ENCODE measurements at places on chromosomes 13 and 19. TPM values are rescaled to one million over a fixed set of nuclear protein-coding genes. Genes with fewer than 3 reads are reported as not detected.
A peak's percentile ranks its signal among the peaks of the same experiment; 100 is the strongest.

GRCh38 chr13:65917731-65918130, 1312.4 kb downstream of the PCDH9 start:
- no peak for DNase-seq

- no peak for DNase-seq
Observed at GRCh38 chr13:56700324-56700723, 440.4 kb upstream of the PRR20A start.

DNA sequence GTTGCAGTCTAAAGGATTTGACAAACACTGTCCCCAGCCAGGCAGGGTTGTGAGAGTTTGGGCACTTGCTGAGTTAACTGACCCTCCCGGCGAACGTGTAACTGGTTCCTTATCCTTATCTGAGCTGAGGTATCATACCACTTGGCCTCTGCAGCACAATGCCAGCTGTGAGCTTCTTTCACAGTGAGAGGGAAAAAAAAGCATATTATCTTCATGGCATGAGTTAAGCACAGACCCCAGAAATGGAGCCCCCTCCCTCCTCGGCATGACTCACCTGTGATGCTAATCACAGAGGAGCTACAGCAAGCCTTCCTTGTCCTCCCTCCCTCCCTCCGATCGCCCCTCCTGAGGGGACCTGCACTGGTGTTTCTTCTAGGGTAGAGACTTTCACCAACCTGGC, 60.5 kb downstream of the EFNB2 start:
- no peak for DNase-seq

The ZSCAN4 gene
- total RNA-seq, result not detected

DNA sequence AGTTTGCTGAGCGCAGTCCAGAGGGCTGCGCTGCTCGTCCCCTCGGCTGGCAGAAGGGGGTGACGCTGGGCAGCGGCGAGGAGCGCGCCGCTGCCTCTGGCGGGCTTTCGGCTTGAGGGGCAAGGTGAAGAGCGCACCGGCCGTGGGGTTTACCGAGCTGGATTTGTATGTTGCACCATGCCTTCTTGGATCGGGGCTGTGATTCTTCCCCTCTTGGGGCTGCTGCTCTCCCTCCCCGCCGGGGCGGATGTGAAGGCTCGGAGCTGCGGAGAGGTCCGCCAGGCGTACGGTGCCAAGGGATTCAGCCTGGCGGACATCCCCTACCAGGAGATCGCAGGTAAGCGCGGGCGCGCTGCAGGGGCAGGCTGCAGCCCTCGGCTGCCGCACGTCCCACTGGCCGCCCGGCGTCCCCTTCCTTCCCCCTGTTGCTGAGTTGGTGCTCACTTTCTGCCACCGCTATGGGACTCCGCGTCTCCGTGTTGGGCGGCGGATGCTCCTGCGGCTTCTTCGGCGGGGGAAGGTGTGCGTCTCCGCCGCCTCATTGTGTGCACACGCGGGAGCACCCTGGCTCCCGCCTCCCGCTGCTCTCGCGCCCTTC, 772 bp downstream of the GPC6 start:
- peak; percentile 74 for DNase-seq

The TEAD2 gene
- total RNA-seq, result 33.7 TPM

The SIN3B gene
- total RNA-seq, result 18.8 TPM

The ZNF681 gene
- 0.13 TPM for total RNA-seq

DNA sequence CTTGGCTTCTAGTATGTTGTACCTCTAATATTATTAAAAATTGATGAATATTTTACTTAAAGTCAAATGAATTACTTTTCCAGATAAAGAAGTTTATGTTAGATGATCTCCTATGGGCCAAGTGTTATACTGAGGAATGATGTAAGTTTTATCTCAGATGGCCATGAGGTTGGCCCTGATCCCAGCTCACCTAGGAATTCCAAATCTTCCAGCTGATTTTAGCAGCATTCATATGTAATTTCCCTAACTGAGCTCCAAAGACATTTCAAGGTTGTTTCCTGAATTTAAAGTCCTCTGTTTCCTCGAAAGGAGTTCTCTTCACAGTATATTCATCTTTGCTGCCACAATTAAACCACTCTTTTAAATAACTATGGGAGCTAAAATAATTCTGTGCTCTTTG, 1670.4 kb upstream of the SPRY2 start:
- DNase-seq, result no peak

DNA sequence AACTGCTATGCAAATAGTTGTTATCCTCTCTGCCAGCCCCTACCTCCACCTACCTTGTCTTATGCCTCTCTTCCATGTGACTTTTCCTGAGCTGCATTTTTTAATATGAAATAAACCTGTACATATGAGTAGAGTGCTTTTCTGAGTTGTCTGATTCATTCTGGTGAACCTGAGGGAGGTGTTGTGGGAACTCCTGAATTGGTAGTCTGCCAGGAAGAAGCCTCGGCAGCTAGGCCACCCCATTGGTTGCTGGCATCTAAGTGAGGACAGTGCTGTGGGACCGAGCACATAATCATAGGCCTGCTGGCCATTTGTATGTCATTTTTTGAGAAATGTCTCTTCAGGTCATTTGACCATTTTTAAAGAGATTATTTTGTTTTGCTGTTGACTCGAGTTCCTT, 1146.8 kb downstream of the UQCRFS1 start:
- DNase-seq, result no peak

DNA sequence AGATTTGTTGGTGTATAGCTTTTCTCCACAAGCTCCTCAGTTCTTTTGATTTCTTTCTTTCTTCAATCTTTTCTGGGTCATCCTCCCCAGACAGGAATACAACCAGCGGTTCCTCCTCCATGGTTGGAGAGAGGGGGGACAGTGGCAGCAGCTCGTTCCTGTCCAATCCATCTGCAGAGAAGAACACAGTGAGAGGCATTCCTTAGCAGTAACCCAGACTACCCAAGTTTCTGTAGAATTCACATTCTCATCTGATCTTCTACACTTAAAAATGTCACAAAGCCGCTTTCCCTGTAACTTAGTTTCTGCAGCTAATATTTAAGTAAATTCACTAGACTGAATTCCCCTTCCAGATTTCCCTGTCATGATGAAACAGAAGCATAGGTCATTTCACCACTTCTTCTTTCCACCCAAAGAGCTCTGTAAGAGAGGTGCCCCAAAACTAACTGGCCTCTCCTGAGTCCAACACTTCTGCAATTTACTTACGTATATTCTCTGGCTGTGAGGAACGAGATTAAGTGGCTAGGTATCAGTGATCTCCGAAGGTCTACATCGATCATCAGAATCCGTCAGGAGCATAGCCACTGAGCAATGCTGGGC, 171.9 kb downstream of the TBC1D4 start:
- DNase-seq, result no peak

DNA sequence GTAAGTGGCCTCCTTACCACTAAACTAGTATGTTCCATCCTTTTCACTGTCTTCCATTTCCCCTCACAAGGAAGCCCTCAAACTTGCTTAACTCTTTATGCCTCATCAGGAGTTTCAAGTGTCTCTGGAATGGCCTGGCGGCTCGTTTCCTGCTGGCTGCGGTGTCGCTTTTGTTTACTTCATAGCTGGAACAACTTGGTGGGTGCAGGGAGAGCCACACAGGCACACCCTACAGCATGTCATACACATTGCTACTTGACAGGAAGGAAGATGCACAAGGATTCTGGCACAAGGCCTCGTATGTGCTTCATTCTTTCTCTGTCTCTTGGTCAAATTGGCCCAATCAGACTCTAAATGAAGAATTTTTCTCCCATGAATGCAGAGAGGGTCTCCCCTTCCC, 488.3 kb downstream of the FOXO1 start:
- no peak for DNase-seq

The DDA1 gene
- total RNA-seq, result 107 TPM

DNA sequence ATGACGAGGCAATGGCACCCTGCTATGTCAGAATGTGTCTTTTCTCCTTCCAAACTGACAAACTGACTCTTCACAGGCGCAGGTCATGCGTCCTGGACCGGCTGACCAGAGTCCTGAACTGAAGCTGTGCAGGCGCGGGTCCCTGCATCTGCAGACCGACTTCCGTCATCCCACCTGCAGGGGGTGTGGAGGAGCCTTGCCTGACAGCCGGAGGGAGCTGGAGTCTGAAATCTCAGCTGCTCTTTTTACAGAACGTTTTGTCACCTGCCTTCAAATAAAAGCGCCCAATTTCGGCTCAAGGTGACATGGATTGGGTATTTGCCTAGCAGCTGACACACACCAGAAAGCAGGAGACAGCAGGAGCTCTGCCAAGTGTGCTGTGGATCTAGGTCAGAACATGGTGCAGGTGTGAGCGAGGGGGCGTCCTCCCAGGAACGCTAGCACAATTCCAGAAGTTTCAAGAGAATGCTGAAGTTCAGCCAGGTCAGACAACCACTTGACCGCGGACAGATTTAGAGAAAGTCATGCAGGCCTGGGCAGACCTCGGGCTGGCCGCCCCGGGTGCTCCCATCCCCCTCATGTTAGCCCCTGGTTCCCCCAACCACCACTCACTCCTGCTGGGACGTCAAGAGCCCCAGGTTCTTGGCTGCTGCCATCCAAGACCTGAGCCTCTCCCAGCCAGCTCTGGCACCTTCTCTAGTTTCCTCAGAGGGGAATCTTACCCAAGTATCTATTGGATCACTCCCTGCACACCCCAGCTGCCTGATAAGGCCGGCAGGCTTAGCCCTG, 32.8 kb downstream of the ELL start:
- DNase-seq, result no peak

DNA sequence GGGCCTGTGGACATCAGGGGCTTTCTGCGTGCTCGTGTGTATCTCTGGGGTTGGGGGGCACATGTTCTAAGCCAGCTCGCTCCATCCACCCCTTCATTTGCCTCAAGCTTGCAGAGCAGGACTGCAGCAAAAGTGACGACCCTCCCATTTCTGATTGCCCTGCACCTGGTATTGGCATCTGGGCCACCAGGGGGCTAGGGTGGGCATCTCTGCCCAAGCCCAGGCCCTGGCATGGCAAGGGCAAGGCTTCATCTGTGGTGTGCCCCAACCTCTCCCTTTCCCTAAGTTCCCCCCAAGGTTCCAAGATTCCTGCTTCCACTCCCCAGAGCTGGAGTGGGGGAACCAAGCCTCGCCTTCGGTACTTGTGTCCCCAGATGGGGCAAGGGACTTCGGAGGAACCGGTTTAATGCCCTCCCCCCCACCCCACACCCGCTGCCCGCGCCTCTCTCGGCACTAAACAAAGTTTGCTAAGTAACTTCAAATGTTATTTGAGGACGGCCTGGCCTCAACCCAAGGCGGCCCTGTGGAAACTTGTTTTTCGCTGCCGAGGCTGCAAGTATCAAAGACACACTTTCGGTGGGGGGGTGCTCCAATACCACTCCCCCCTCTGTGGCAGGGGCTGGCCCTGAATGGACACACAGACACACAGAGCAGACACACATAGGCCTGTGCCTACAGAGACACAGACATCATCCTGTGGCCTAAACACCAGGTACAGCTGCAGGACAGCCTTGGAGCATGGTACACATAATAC, 12.2 kb downstream of the NFIX start:
- DNase-seq, result no peak

- no peak for DNase-seq
Observed at GRCh38 chr13:93945621-93946020, 533.9 kb downstream of the DCT start.

GRCh38 chr19:41328842-41329225, 18.9 kb downstream of the CCDC97 start:
- no peak for DNase-seq

GRCh38 chr13:113805431-113806103, 46.5 kb downstream of the TMEM255B start:
- no peak for DNase-seq

DNA sequence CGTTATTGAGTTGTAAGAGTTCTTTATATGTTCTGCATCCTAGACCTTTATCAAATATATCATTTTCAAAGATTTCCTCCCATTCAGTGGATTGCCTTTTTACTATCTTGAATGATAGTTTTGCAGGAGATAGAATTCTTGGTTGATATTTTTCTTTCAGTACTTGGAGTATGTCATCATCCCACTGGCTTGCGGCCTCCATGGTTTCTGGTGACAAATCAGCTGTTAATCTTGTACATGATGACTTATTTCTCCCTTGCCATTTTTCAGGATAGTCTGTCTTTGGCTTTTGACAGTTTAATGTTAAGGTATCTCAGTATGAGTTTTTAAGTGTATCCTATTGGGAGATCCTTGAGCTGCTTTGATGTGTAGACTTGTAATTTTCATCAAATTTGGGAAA, 8.5 kb downstream of the ZNF557 start:
- no peak for DNase-seq

The STOML3 gene
- not detected for total RNA-seq

- no peak for DNase-seq
Observed at GRCh38 chr13:74895042-74895796, 586.8 kb downstream of the TBC1D4 start.

The ICAM5 gene
- 0.79 TPM for total RNA-seq

DNA sequence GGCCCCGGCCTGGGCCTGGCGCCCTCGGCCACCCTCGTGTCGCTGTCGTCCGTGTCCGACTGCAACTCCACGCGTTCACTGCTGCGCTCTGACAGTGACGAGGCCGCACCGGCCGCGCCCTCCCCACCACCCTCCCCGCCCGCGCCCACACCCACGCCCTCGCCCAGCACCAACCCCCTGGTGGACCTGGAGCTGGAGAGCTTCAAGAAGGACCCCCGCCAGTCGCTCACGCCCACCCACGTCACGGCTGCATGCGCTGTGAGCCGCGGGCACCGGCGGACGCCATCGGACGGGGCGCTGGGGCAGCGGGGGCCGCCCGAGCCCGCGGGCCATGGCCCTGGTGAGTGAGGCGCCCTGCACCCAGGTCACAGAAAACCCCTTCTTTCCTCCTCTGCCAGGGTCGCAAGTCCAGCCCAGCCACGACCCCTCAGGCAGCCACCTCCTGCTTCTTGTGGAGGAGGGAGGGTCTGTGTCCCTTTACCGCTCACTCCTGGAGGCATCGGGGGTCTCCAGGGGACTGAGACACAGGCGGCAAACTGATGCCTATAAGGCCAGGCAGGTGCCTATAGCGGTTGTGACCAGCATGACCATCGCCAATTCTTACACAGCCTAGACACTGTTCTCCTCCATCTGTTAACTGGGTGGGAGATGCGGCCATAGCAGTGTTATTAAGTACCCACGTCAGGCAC, 4.2 kb downstream of the TTC9B start:
- DNase-seq, result no peak

DNA sequence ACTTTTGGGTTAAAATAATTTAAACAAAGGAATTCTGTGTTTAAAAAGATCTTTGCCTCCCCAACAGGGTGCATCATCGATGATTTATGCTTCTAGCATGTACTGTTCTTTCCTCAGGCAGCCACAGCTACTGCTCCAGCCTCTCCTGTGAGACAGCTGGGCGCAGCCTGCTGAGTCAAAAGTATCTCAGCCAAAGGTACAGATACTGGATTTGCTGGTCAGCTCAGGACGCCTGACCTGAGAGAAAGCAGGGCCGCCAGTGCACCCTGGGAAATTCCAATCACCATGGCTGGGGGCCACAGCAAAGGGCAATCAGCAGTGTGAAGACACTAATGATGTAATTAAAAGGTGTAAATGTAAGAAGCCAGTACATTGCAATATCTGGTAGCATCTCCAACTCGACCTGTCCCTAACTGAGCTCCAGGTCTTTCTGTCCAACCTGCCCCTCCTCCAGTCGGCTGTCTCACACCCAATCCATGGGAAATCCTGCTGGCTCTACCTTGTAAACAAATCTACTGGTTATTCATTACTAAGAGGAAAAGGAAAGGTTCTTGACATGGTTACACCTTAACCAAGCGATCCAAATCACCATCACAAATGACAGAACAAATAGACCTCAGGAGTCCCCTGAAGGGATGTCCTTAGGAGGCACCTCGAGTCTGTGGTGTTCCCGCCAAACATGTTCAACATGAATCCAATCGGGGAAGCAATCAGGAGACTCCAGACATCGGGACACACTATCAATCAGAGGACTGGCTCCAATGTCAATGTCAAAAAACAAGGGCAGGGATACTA, 7.3 kb downstream of the OPA3 start:
- peak; percentile 47 for DNase-seq

Measured in SJSA1 (cell line).